ENCODE measurements at places on chromosomes 16 and 17.

- no peak for DNase-seq
Measured at GRCh38 chr17:21508211-21508610, 132.1 kb downstream of the KCNJ12 start.

GRCh38 chr17:31838636-31839225 is 20.3 kb downstream of the COPRS start:
- no peak for DNase-seq

- DNase-seq = no peak
Measured at GRCh38 chr16:88692861-88693260, 6.6 kb upstream of the SNAI3 start.

DNA sequence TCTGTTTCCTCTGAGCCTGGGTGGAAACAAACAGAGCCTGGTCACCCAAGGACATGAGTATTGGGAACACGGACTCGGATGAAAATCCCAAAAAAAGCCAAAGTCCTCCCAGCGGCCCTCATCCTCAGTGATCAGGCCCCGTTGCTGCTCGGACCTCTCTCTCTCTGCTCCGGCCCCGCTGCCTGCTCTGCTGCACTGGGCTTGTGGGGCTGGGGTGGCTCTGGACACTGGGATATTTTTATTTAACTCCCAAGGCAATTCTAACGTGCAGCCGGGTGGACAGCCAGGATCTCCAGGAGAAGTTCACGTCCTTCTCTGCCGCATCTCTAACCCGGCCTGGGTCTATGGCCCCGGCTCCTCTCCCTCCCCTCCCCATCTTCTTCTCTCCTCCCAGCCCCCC is 280.9 kb upstream of the TNRC6C start:
- no peak for DNase-seq

DNA sequence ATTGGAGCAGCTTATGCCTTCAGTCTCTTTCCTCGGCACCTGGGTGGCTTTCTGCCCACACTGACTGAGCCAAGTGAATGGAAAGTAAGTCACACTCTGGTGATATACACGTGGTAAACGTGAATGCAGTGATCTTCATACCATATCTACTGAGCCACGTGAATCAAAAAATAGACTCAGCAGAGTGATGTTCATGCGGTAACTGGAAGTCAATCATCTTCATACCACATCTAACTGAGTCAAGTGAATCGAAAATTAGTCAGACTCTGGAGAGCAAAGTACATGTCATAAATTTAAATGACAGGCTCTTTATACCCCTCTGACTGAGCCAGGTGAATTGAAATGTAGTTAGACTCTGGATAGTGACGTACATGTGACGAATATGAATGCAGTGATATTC is 47.1 kb upstream of the ARL4D start:
- no peak for DNase-seq

DNA sequence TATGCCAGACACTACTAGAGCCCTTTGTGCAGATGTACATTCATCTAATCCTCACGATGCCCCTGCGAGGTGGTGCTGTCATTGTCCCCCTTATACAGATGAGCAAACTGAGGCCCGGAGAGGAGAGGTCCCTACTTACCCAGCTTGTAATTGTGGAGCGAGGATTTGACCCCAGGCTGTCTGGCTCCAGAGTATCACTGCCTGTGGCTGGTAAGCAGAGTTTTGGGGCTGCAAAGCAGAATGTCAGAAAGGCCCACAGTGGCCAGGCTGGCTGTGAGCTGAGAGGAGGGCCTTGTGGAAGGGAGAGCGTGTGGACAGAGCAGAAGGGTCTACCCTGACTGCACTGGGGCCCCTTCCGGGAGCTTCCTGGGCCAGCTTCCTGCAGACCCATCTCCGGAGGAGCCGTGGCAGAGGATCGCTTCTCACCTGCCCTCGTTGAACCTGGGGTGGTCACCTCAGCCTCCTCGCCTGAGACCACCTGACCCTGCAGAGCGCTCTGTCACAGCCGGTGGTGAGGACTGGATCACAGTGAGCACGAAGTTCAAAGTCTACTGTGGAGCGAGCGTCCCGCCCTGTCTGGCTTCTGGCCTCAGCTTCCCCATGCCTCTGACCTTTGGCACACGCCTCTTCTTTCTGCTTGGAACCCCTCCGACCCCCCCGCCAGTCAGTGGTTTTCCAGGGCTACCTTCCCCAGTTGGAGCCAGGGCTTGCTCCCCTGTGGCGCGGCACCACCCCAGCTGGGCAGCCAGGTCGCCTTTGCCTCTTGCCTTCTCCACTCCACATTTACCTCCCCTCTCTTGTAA is 12.1 kb downstream of the CMIP start:
- no peak for DNase-seq

GRCh38 chr17:5526821-5527598 is 40.6 kb downstream of the MIS12 start:
- DNase-seq = no peak

GRCh38 chr17:34259146-34259545 is 4.1 kb downstream of the CCL2 start:
- no peak for DNase-seq

DNA sequence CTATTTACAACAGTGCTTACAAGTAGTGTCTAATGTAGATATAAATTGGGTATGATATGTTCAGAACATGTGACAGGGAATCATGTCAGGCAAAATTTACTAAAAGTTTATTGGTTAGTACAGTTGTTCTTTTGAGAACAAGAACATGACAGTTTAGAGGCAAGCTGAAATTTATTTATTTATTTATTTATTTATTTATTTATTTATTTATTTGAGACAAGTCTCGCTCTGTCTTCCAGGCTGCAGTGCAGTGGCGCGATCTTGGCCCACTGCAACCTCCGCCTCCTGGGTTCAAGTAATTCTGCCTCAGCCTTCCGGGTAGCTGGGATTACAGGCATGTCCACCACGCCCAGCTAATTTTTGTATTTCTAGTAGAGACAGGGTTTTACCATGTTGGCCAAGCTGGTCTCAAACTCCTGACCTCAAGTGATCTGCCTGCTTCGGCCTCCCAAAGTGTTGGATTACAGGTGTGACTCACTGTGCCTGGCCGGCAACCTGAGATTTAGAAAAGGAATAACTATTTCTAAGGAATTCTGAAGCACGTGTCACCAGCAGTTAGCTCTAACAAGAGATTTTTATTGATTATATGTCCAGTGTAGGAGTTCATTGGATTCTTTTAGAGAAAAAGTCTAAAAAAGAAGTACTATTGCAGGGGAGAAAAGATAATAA is 24.9 kb downstream of the MRTFB start:
- DNase-seq = no peak

DNA sequence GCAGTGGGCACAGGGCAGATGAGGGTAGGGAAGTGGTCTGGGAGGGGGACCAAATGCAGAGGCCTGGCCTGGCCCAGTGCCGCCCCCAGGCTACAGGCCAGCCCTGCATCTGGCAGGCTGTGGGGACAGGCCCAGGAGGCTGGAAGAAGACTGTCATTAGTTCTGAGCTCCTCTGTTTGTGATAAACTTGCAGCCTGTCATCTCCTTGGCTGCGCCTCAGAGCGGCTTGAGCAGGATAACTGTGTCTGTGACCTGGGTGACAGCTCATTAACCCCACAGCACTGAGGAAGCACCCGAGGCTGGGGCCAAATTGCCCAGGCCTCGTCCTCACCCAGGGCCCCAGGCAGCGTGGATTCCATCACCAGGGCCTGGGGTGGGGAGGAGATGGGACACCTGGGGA is 23.9 kb downstream of the ABCC3 start:
- DNase-seq = no peak

GRCh38 chr17:61619493-61619892 is 28.5 kb upstream of the NACA2 start:
- no peak for DNase-seq

GRCh38 chr17:38761612-38762011 is 9.1 kb downstream of the PSMB3 start:
- DNase-seq = no peak

- DNase-seq = no peak
Measured at GRCh38 chr16:27779641-27780164, 229.8 kb downstream of the KATNIP start.

DNA sequence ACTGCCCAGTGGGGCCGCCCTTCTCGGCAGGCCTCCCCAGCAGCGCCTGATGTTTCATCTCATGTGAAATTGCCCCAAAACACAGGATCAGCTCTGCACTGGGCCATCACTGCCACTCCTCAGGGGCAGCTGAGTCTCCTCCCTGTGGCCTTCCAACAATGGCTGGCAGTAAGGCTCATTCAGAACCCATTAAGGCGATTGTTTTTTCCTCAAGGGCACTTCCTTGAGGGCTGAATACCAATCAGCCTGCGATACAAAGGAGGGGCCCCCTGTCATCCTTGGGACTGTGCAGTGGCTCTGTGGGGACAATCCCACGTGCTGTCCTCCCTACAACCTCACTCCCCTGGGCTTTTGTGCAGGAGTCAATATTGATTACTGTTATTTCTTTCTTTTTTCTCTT is 47.5 kb downstream of the XYLT1 start:
- no peak for DNase-seq

DNA sequence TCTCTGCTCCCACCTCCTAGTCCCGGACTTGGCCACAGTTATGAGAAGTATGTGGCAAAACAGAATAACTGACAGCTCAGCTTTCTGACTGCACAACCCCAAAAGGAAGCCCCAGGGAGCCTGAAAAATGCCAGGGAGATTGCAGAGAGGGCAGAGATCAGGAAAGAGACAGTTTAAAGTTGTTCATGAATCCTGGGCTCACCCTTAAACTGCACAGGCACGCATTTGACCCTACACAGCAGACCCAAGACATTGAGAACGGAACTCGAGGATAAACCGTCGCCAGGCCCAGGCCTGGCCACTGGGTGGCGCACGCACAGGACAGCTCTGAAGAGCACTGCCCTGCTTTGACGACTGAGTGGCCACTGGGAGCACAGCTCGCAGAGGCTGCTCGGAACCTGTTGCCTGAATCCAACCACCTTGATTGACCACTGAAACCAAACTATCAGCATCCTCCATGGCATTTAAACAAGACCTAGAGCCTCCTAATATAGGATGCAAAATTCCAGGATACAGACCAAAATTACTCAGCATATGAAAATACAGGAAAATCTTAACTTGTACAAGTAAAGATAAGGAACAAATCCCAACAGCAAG is 114.0 kb downstream of the C16orf95 start:
- peak; percentile 28 for DNase-seq

DNA sequence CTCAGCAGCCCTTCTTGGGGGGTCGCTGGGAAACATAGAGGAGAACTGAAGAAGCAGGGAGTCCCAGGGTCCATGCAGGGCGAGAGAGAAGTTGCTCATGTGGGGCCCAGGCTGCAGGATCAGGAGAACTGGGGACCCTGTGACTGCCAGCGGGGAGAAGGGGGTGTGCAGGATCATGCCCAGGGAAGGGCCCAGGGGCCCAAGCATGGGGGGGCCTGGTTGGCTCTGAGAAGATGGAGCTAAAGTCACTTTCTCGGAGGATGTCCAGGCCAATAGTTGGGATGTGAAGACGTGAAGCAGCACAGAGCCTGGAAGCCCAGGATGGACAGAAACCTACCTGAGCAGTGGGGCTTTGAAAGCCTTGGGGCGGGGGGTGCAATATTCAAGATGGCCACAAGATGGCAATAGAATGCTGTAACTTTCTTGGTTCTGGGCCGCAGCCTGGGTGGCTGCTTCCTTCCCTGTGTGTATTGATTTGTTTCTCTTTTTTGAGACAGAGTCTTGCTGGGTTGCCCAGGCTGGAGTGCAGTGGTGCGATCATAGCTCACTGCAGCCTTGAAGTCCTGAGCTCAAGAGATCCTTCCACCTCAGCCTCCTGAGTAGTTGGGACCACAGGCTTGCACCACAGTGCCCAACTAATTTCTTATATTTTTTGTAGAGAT is 3.4 kb downstream of the STH start:
- DNase-seq = peak; percentile 62

DNA sequence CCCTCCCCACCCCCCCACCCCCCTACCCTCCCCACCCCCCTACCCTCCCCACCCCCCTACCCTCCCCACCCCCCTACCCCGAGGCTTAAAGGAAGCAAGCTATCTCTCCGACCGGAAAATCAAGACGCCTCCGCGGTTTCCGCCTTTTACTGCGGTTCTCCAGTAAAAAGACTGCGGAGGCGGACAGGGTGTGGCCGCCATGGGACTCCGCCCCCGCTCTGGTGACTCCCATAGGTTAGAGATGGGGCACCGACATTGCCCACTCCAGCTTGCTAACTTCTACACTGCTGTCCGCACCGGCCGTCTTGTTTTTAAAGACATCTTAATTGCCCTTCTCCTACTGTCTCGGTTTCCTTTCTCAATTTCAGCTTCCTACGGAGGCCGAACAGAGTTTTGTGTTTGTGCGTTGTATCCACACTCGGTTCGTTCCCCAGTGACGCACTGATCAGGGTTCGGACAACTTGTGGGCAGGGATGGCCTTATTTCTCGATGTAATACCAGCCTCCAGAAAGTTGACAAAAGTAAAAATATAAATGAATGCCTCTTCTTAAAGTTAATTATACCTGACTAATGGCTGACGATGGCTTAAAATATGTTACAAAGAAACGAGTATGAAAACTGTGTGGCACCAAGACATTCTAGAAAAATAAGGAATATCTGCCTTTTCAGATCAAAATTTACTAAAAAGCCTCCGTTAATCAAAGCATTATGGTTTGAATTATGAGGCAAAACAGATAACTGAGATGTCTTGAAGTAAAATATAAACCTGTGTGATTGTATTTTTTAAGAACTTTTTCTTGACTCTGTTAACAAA is 1.1 kb upstream of the ZNF200 start:
- no peak for DNase-seq

All from activated T-cell treated with anti-CD3 and anti-CD28 coated beads for 1 hour (primary cell).